Esophagus squamous epithelium (tissue), 5 donors: ENCODE measurements at places on chromosomes 13 and 19.

DNA sequence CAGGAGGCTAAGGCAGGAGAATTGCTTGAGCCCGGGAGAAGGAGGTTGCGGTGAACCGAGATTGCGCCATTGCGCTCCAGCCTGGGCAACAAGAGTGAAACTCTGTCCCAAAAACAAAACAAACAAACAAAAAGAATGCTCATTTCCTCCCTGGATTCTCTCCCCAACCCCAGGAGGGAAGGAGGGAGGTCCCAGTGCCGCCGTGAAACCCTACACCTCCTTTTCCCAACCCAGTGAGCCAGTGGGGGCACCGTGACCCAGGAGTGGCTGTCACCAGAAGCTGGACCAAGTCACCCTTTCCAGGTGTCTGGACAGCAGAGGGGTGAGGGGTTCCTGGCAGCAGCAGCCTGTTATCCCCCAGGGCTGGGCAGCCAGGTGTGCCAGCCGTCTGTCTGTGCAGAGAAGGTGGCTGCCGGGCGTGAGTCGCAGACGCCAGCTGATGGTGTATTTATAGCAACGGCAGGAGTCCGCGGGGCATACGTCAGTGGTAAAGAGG, 23.5 kb downstream of the NFIC start:
- H3K36me3 ChIP-seq = no peaks in the 10 kb centered on the region
- H3K27me3 ChIP-seq = no peaks in the 10 kb centered on the region
- DNase-seq = no peak
- H3K4me1 ChIP-seq = peaks cover 41% of the 10 kb centered on the region
- peak overlapping the region; percentile 82 for H3K27ac ChIP-seq

GRCh38 chr19:46288896-46289588, 7.8 kb upstream of the HIF3A start:
- no peak overlapping the region for H3K4me3 ChIP-seq
- peak overlapping the region; percentile 22 for H3K27ac ChIP-seq
- DNase-seq = no peak
- H3K27me3 ChIP-seq = no peaks in the 10 kb centered on the region
- H3K4me1 ChIP-seq = no peaks in the 10 kb centered on the region
- H3K36me3 ChIP-seq = no peaks in the 10 kb centered on the region

DNA sequence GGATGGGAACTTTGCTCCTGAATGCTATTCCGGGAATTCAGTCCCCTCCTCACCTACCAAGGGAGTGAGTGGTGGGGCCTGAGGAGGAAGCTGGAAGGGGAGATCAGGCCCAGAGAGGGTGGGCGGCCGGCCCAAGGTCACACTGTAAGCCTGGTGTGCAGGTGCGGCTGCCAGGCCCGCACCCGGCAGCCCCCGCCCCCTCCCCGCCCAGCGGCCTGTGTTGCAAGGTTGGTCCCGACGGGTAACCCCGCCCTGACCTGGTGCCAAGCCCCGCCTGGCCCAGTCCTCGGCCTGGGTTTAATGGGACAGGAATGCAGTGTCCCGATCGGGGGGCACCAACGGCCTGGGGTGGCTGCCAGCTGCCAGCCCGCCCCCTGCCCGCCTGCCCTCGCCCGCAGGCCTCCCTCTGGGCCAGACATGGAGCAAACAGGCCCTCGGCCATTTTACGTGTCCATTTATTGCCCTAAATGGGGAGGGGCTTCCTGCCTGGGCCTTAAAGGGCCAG, 5.5 kb downstream of the ZBTB7A start:
- H3K36me3 ChIP-seq = no peaks in the 10 kb centered on the region
- DNase-seq = no peak
- H3K27ac ChIP-seq = peak overlapping the region; percentile 99
- H3K4me1 ChIP-seq = peaks cover 82% of the 10 kb centered on the region
- H3K27me3 ChIP-seq = no peaks in the 10 kb centered on the region
- peak overlapping the region; percentile 100 for H3K4me3 ChIP-seq

DNA sequence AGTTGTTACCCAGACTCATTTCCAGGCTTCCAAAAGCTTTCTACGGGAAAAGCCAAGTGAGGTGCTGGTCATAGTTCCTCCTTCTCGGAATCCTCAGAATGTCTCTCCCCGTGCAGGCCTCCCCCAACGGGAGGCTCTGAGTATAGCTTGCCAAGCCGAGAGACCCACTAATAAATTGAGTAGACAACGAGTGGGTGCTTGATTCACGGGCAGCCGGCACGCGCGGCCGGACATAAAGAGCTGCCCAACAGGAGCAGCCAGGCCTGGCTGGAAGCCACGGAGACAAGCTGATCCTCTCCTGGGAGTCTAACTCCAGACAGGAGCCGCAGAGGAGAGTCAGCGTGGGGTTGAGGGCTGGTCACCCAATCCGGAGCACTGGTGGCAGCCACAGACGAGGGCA, 43.4 kb upstream of the MEDAG start:
- no peak for DNase-seq
- no peaks in the 10 kb centered on the region for H3K27me3 ChIP-seq
- H3K36me3 ChIP-seq = no peaks in the 10 kb centered on the region
- no peaks in the 10 kb centered on the region for H3K4me1 ChIP-seq
- no peak overlapping the region for H3K4me3 ChIP-seq
